Skeletal muscle tissue (tissue), 5 donors: ENCODE measurements at places on chromosomes 7 and 10. TPM values are rescaled to one million over a fixed set of nuclear protein-coding genes. Genes with fewer than 3 reads are reported as not detected.

EEPD1 gene
- total RNA-seq = 12.5 TPM

MKX gene
- 5.2 TPM for total RNA-seq

LDB3 gene
- 87.7 TPM for total RNA-seq

PPA1 gene
- total RNA-seq = 59.5 TPM

DKK1 gene
- under 0.01 TPM for total RNA-seq

SLC18A3 gene
- not detected for total RNA-seq

NUTM2B gene
- total RNA-seq = 1.0 TPM

TRUB1 gene
- 15.1 TPM for total RNA-seq

SPDYE2 gene
- not detected for total RNA-seq

COL13A1 gene
- total RNA-seq = 13.0 TPM

TAS2R4 gene
- total RNA-seq = 4.2 TPM

REPIN1 gene
- total RNA-seq = 31.3 TPM
